Daoy (cell line): ENCODE measurements at places on chromosomes 4 and X. TPM values are rescaled to one million over a fixed set of nuclear protein-coding genes. Genes with fewer than 3 reads are reported as not detected.

GRCh38 chr4:138761638-138762220 is 253.9 kb upstream of the NOCT start:
- no peak for DNase-seq

DNA sequence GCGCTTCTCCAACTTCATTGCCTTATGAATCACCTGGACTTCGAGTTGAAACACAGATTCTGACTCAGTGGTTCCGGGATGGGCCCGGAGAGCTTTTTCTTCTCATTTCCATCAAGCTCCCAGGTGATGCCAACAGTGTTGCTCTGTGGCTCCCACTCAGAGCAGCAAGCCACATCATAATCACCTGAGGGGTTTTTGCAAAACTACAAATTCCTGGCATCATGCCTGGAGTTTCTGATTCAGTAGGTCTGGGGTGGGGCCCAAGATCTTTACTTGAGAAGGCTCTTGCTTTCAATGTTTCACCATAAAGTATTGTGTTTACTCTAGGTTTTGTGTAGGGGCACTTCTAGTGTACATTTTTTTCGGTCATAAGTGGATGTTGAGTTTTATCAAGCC is 7.0 kb downstream of the MTM1 start:
- peak; percentile 18 for DNase-seq

DNA sequence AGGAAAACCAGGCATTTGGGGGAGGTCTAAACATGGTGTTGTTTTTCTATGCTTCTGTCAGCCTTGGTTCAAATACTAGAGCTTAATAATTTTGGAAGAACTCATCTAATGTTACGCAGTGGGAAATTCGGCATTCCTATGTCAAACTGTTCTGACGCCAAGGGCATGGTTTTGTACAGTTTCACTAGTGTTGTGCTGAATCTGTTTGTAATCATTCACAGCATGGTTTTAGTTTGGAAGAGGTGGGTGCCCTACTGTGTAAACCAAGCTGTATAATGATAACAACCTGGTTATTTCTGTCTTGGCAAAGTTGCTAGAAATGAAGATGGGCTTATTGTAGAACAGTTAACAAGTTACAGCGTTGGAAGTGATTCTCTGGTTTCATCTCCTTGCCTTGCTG is 5.2 kb downstream of the DDX3X start:
- no peak for DNase-seq

DNA sequence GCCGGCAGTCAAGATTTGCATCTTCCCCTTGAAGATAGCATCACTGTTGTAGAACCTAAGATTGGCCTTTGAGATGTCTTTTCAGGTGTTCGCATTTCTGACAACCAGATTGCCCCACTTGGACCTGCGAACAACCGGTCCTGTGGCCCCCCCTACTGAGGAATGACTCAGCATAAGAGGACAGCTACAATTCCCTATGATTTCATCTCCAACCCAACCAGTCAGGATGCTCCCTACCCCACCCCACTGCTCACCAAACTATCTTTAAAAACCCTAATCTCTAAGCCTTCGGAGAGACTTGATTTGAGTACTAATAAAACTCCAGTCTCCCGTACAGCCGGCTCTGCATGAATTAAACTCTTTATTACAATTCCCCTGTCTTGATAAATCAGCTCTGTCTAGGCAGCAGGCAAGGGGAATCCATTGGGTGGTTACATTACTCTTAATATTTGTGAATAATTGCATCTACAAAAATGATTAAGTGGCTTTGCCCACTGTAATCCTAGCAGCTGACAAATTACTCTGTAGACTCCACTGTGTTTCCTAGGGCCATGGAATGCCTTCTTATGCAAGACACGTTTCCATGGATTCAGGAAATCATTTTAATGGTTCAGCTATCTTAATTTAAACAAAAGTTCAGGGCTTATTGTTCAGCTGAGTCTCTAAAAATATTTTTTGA is 95.4 kb downstream of the GPR143 start:
- DNase-seq = peak; percentile 11

DNA sequence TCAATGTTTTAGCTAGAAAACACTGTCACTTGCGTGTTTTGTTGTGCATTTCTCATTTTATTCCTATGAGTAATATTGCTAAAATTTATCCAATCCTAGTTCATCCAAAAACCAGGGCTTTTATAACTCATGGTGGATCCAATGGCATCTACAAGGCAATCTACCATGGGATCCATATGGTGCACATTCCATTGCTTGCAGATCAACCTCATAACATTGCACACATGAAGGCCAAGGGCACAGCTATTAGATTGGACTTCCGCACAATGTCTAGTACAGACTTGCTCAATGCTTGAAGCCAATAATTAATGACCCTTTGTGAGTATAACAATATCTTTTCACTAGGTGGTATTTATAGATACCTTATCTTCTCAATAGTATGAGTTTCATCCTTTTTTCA is 57.2 kb upstream of the UGT2B7 start:
- no peak for DNase-seq

GRCh38 chr4:189767941-189768340 is 172.7 kb upstream of the FRG1 start:
- DNase-seq = no peak

- DNase-seq = peak; percentile 50
Observed at GRCh38 chrX:31036895-31037294, 34.9 kb downstream of the FTHL17 start.

GRCh38 chr4:144655491-144655890 is 9.5 kb downstream of the HHIP start:
- no peak for DNase-seq

BTC gene
- total RNA-seq = 0.03 and 0.29 TPM in 2 replicates

ARHGAP24 gene
- total RNA-seq = 2.8 and 6.1 TPM in 2 replicates

TGIF2LX gene
- 0.69 and 0.77 TPM in 2 replicates for total RNA-seq

SORBS2 gene
- 3.3 and 7.7 TPM in 2 replicates for total RNA-seq
